Left lobe of liver (tissue), 2 donors: ENCODE measurements at places on chromosomes 5 and 9. TPM values are rescaled to one million over a fixed set of nuclear protein-coding genes. Genes with fewer than 3 reads are reported as not detected.

Gene SPATA31A3
- not detected for total RNA-seq

- no peak for DNase-seq
These were observed 1.1 kb upstream of the SMC2 start for GRCh38 chr9:104092875-104093600.

DNA sequence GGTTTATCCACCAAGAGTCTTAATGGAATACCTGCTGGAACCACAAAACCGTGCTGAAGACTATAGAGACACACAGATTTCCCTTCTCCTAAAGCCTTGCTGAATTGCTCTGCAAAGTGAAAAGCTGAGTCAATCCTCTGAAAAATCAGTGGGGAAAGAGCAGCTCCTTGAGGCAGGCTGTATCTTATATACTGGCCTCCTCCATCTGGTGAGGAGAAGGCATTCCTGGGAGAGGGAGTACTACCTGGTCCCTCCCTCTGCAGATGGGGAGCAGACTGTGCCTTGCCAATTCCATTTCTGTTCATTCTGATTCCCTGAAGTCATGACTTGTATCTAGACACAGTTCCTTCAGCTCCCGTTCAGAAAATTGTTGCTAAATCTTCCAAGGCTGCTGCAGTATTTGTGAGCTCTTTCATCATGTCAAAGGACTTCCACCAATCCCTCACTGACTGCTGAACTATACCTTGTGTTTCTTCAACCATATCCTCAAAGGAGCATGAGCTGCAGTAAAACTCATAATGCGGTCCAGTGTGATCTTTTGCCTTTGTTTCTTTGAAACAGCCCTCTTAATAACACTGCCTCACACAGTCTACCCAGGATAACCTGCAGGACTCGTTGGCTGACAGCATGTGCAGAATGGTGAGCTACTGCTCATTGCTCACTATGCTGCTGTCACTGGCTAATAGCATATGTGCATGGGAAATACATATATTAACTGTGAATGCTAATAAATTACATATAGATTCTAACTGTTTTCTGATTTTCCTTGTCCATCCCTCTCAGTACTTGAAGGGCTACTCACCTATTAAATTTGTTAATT, 84.5 kb downstream of the FOXD1 start:
- no peak for DNase-seq

- DNase-seq = no peak
These were observed 816.1 kb upstream of the C9orf72 start for GRCh38 chr9:28389411-28389810.

DNA sequence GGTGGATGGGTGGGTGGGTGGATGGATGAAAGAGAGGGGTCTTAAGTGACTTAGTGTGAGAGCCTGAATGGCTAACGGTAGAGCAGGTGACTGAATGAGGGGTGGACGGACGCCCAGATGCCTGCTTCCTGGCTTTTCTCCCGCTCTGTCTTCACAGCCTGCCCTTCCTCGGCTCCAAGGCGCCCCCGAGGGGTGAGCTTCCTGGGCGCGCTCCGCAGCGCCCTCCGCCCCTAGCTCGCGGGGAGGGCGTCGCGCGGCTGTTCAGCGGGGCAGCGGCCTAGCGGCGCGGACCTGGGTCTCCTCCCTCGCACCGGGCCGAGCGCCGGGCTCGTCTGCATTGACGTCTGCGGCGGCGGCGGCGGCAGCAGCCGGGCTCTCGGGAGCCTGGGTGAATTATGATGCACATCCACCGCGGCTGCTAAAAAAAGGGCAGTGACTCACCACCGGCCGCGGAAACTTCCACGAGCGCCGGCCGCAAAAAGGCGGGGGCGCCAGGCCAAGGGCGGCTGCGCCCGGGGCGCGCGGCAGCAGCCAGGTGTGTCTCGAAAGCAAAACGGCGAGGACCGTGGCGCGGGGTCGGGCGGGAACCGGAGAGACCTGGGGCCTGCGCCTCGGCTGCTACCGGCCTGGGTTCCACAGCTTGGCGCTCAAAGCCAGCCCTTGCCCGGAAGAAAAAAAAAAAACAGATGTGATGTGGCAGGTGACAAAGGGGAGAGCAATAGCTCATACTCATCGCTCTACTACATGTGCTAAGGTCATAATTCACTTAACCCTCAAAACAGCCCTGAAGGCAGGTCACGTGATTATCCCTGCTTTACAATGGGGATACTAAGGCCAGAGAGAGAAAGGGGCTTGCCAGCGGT, 143.0 kb upstream of the ADRA1B start:
- DNase-seq = peak; percentile 52

DNA sequence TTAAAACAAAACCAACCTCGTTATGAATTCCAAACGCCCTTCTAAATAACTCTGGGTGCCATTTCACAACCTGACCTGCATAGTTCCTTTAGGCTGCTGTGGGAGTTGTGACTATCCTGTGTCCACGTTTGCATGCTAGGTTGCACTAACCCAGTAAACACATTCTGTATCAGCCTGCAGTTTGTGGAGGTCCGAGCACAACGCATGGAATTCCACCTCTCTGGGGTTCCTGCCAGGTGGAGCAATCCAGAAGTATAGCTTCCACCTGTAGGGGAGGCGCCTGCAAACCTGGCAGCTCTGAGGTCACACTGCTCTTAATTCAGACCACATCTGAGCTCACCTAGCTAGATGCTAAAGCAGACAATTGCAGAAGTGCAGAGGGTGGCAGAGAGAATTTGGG, 57.2 kb downstream of the MARCHF3 start:
- no peak for DNase-seq

GRCh38 chr9:98096091-98096490, 22.9 kb downstream of the TRIM14 start:
- DNase-seq = no peak

- DNase-seq = no peak
These were observed 111.7 kb upstream of the ACOT12 start for GRCh38 chr5:81505672-81506071.

DNA sequence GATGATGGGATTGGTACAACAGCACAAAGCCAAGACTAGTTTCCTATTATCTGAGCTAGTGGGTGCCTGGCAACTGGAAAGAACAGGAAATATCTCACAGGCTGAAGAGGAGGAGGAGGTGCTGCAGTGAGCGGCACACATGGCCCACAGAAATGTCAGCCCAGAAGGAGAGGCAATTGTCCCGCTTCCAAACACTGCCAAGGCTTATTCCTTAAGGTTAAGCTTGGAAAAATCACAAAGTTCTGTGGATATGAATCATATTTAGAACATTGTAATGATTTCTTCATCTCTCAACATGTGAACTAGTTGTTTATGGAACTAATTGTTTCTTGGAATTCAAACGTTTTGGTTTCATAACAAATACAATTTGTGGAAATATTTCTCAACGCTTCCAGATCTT, 1019.5 kb upstream of the SEMA6A start:
- no peak for DNase-seq
